ENCODE measurements at places on chromosomes 2 and 18.

DNA sequence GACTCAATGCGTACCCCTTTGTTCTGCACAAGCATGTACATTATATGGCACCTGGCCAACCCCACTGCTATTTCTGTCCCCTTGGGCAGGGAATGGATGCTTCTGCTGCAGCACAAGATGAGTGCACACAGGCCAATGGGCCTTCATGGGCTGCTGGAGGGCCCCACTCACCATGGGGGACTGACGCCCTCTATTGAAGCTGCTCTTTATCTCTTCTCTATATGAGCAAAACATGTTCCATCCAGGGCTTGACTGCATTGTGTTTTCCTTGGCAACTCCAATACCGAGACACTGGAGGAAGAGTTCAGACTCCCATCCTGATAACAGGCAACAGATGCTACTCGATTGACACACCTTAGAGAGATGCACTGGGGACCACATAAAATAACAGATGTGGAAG is 251.6 kb upstream of the NCKAP5 start:
- no peak for DNase-seq

GRCh38 chr2:233848276-233848675 is 6.1 kb downstream of the HJURP start:
- no peak for DNase-seq

- no peak for DNase-seq
Measured at GRCh38 chr2:149050188-149050587, 11.7 kb downstream of the LYPD6B start.

GRCh38 chr2:4981802-4982409 is 710.3 kb upstream of the SOX11 start:
- no peak for DNase-seq

DNA sequence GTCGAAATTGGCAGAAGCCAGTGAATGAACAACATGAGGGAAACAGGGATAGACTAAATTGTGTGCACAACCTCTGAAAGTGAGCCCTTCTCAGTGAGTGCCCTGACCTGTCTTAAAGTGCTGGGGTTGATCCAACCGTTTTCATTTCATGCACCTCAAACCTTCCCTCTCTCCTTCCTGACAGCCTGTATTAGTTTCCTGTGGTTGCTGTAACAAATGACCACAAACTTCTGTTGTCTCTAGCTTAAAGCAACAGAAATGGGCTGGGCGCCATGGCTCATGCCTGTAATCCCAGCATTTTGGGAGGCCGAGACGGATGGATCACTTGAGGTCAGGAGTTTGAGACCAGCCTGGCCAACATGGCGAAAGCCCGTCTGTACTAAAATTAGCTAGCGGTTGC is 48.8 kb upstream of the PPP1CB start:
- DNase-seq: no peak

DNA sequence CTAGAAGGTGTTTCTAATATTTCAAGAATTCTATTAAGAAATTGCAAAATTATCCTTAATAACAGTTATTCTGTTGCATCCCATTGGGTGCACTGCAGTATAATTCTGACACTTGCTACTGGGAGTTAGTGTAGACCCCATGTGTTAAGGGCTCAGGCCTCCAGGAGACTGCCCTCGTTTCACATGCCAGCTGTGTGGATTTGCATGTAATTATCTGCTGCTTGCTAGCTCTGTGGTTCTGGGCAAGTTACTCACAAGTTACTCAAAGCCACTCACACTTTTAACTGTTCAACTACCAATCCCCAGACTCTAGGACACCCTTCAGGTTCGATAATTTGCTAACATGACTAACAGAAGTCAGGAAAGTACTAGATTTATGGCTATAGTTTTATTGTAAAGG is 38.6 kb downstream of the ST6GAL2 start:
- DNase-seq: no peak

- DNase-seq: no peak
Measured at GRCh38 chr18:40056079-40056692, 1898.8 kb upstream of the PIK3C3 start.

- DNase-seq: no peak
Measured at GRCh38 chr18:4751523-4751922, 296.4 kb upstream of the DLGAP1 start.

- DNase-seq: no peak
Measured at GRCh38 chr2:215812966-215813365, 200.4 kb downstream of the MREG start.

GRCh38 chr2:67503066-67503795 is 106.1 kb downstream of the ETAA1 start:
- DNase-seq: no peak

GRCh38 chr2:88614497-88615157 is 12.6 kb downstream of the EIF2AK3 start:
- no peak for DNase-seq

GRCh38 chr18:36160959-36161371 is 26.3 kb upstream of the MOCOS start:
- DNase-seq: no peak

DNA sequence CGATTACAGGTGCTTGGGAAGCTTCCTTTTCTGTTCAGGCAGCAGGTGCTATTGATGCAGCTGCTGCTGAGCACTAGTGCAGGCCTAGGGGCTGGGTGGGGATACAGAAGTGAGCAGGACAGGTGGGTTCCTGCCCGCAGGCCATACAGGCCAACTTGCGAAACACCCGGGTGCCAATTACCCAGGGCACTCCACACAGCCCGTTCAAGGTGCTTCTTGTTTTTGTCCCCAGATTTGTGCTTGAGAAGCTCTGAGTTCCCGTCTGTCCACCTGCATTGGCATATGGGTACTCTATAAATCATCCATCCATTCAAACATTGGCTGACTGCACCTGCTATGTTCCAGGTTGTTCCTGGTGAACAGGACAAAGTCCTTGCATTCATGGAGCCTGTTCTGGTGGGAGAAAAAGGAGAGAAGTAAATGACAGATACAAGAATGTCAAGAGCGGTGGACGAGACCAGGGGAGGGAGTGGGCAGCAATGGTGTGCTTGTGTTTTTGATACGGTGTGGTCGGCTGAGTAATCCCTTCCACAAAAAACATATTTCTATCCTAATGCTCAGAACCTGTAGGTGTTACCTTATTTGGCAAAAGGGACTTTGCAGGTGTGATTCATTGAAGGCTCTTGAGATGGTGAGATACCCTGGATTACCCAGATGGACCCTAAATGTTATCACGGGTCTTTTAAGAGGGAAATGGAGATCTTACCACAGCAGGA is 31.4 kb downstream of the SH3BP4 start:
- no peak for DNase-seq

GRCh38 chr2:64625299-64626145 is 28.2 kb downstream of the SERTAD2 start:
- no peak for DNase-seq

- DNase-seq: no peak
Measured at GRCh38 chr2:176500901-176501300, 231.7 kb downstream of the MTX2 start.

GRCh38 chr2:8310557-8311455 is 371.1 kb upstream of the ID2 start:
- no peak for DNase-seq

GRCh38 chr2:112577756-112578155 is 6.7 kb upstream of the CHCHD5 start:
- no peak for DNase-seq

DNA sequence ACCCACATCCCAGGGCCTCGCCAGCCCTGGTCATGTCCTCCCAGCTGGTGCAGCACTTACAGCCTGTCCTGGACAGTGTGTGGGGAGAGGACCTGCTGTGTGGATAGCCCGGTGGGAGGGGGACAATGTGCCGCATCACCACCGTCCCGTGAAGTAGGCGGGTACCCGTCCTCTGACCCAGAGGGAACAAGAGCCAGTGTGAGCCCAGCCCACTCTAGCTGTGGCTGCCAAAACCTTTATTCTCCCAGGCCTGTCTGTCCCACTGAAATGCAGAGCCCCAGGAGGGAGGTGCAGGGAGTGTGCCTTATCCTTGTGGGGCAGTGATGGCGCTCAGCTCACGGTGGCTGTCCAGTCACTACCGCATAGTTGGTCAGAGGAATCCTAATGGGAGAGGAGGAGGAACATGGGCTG is 1.7 kb downstream of the TRAF3IP1 start:
- DNase-seq: no peak

DNA sequence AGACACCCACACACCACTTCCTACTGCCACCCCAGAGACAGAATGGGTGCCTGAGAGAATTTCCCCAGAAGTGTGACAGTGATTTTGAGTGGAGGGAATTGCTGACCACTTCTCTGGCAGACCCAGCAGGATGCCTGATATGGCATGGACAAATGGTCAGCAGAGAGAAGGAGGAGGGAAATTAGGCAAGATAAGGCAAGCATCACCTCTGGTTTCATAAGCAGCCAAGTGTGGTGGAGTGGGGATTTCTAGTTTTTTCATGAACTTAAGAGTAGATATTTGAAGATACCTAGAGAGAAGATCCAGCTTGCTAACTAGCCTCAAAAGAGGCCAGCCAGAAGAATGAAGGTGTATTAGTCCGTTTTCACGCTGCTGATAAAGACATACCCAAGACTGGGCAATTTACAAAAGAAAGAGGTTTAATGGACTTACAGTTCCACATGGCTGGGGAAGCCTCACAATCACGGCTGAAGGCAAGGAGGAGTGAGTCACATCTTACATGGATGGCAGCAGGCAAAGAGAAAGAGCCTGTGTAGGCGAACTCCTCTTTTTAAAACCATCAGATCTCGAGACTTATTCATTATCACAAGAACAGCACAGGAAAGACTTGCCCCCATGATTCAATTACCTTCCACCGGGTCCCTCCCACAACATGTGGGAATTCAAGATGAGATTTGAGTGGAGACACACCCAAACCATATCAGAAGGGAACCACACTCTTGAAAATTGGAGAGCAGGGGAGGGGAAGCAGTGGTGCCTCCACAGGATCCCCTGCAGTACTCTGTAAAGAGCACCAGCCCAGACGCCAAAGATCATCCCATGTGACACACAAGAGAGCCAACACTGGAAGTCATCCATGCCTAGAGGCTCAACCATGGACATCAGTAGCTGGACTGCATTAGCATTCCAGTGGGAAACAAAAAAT is 64.2 kb downstream of the RBM43 start:
- no peak for DNase-seq

DNA sequence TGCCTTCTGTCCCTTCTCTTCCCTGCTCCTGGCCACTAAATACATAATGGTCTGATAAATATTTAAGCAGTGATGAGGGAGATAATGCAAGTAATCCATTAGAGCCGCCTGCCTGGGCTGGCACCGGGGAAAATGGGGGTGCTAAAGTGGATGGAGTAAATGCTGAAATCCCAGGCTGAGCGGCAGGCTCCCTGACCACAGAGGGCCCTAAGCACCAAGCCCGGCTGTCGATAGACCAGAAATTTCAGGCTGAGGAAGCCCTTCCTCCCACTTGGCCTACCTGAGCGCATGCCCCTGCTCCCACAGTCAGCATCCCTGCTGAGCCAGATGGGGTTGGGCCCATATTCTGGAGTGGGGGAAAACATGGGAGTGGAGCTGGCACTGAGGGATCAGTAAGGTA is 197.5 kb upstream of the SKOR2 start:
- no peak for DNase-seq

- DNase-seq: no peak
Measured at GRCh38 chr18:61929881-61930640, 37.3 kb upstream of the RNF152 start.

DNA sequence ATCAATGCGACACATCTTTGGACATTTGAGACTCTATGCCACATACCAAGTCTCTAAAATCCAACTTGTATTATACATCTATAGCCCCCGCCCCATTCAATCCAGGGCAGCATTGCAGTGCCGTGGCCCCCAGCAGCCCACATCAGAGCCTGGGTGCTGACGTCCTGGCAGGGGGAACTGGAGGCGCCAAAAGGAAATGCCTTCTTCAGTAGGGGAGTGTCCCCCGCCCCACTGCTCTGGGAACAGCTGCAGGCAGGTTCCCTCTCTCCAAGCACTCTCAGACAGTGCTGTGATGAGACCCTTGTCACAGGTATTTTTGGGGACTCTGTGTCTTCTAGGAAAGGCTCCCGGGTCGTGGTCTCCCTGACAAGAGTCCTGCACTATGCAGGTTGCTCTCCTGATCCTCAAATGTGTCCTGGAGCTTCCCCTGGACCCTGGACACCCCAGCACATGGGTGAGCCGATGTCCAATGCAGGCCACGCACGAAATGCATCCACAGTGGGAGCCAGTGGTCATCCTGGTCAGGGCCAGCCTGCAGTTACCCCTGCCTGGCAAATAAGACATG is 188.7 kb downstream of the RTP5 start:
- no peak for DNase-seq

DNA sequence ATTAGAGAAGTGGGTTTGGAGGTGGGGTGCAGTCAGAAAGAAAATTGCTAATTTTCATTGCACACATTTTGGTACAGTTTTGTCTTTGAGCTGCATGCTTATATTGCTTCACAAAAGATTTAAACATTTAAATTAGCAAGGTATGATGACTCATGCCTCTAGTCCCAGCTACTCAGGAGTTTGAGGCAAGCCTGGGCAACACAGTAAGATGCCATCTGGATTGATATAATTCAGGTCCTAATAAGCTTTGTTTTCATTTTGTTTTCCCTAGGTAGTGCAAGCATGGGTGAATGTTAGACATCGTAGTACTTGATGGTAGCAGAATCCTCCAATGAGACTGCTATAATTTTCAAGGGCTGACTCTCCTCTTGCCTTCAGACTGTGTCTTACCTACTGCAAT is 396.7 kb upstream of the RGPD4 start:
- no peak for DNase-seq

DNA sequence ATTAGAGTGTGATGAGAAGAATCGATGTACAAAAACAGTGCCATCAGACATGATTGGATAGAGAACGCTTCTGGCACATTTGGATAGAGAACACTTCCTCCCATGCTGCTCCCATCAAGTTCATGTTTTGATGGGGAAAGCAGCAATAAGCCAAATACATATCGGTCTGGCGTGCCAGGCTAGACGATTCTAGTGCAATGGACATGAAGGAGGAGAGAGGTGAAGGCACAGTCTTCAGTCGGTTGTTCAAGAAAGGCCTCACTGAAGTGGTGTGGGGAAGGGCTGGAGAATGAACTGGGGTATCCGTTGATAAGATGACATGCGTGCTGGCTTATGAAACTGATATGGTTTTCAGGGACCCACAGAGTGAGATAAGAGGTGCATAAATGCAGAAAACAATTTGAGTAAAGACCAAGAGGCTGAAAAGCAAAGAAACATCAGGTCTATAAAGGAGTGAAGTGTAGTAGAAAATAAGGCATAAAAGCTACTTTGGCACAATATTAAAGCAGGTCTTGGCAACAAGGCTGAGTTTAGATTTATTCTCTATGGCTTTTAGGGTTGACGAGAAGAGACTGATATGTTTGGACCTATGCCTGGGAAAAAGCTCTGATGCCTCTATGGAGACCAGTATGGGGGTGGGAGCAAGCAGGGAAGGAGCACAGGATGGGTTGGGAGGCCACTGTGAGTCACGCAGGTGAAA is 117.6 kb upstream of the PIEZO2 start:
- no peak for DNase-seq

DNA sequence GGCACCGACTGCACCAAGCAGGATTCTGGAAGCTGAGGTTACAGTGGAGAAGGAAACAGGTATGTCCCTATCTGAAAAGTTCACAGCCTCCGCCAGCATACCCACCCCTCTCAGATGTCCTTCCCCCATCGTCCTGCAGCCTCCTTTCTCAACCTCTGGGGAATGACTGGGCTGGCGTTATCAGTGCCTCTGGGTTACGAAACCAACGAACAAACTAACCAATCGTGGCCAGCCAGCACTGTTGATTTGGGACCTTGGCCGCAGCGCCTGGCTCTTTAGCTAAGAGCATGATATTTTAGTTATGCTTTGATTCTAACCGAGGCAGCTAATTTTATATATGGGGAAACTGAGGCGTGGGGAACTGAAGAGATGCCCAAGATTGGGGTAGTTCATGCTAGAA is 233.0 kb downstream of the TFCP2L1 start:
- no peak for DNase-seq
